MCF 10A (cell line): ENCODE measurements at places on chromosomes 2 and 18. TPM values are rescaled to one million over a fixed set of nuclear protein-coding genes. Genes with fewer than 3 reads are reported as not detected.

Gene COL6A3
- 0.19 and 0.61 TPM in 2 replicates for total RNA-seq

GRCh38 chr2:149383340-149383739, 53.0 kb downstream of the LYPD6 start:
- H3K27ac ChIP-seq, result no peak overlapping the region
- H3K4me1 ChIP-seq, result peaks cover 5% of the 10 kb centered on the region
- no peak for DNase-seq
- H3K27me3 ChIP-seq, result no peaks in the 10 kb centered on the region

Gene SLC16A14
- 0.56 and 1.8 TPM in 2 replicates for total RNA-seq

GRCh38 chr2:69791045-69791444, 38.4 kb upstream of the GMCL1 start:
- H3K4me3 ChIP-seq, result no peak overlapping the region
- no peaks in the 10 kb centered on the region for H3K4me1 ChIP-seq
- H3K36me3 ChIP-seq, result peaks cover 41% of the 10 kb centered on the region
- no peak for DNase-seq
- no peak overlapping the region for H3K27ac ChIP-seq

DNA sequence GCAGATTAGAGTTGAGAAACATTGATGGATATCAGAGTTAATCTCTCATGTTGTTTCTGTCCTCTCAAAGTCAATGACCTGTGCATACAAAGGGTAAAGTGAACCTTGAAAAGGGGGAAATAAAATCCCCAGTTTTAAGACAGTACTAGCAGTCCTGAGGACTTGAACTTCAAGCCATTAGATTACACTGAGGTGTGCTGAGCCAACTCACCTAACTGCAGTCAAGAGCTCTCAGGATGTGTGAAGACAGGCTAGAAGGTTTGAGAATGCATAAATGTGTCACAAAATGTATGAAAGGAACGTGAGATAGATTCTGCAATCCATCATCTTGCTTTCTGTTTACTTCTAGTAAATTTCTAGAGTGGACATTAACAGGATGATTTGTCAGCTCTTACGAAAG, 35.5 kb downstream of the DOCK10 start:
- peaks cover 25% of the 10 kb centered on the region for H3K4me1 ChIP-seq
- no peak for DNase-seq
- no peak overlapping the region for H3K27ac ChIP-seq
- no peaks in the 10 kb centered on the region for H3K36me3 ChIP-seq
- no peaks in the 10 kb centered on the region for H3K27me3 ChIP-seq
- no peak overlapping the region for H3K4me3 ChIP-seq

Gene CGREF1
- total RNA-seq, result 10.9 and 12.9 TPM in 2 replicates

GRCh38 chr18:60987963-60988362, 345.3 kb upstream of the CDH20 start:
- no peak overlapping the region for H3K4me3 ChIP-seq
- H3K36me3 ChIP-seq, result no peaks in the 10 kb centered on the region
- peaks cover 15% of the 10 kb centered on the region for H3K4me1 ChIP-seq
- H3K27me3 ChIP-seq, result no peaks in the 10 kb centered on the region
